ENCODE measurements at places on chromosomes 5 and 9. TPM values are rescaled to one million over a fixed set of nuclear protein-coding genes. Genes with fewer than 3 reads are reported as not detected.

DNA sequence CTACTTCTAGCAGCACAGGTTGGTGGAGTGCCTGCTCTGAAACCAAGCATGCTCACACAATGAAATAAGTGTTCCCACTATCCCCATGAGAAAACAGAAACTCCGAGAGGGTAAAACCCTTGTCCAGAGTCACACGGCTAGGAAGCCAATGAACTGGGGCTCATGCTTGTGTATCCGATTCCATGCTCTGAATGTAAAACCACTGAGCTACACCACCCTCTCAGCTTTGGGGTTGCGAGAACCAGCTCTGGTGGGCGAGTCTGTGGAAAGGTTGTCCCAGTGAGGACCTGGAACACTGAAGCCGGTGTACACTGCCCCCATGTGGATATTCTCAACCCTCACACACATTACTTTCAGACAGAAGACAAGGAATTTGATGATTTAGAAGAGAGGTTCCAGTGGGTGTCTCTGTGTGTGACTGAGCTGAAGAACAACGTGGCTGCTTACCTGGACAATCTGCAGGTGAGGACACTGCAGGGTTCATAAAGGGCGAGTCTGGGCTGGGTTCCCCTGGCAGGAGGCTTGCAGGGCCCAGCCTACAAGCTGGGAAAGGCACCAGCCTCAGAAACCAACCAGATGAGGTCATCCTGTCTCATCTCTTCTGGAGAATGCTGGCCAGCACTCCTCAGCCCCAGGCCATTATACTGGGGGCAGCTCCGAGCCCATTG is 37.4 kb downstream of the ARHGEF37 start:
- DNase-seq: no peak

The CCL19 gene
- total RNA-seq: not detected

- peak; percentile 90 for DNase-seq
Observed at GRCh38 chr9:93098236-93098946, 2.4 kb downstream of the CARD19 start.

DNA sequence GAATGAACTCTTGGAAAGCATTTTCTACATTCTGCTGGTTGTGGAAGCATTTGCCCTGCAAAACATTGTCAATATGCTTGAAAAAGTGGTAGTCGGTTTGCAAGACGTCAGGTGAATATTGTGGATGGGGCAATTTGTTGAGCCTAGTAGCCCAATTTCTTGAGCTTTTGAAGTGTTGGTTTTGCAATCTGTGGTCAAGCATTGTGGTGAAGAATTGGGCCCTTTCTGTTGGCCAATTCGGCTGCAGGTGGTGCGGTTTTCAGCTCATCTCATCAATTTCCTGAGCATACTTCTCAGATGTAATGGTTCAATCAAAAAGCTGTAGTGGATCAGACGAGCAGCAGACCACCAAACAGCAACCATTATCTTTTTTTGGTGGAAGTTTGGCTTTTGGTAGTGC is 426.8 kb upstream of the CDH9 start:
- no peak for DNase-seq

GRCh38 chr5:169273881-169274280 is 27.1 kb downstream of the SLIT3 start:
- DNase-seq: no peak

Data from kidney epithelial cell (primary cell).